GM10248 (cell line): ENCODE measurements at places on chromosomes 1 and 21.
A peak's percentile ranks its signal among the peaks of the same experiment; 100 is the strongest.

- no peak for DNase-seq
Observed at GRCh38 chr1:38250356-38250755, 203.8 kb upstream of the POU3F1 start.

DNA sequence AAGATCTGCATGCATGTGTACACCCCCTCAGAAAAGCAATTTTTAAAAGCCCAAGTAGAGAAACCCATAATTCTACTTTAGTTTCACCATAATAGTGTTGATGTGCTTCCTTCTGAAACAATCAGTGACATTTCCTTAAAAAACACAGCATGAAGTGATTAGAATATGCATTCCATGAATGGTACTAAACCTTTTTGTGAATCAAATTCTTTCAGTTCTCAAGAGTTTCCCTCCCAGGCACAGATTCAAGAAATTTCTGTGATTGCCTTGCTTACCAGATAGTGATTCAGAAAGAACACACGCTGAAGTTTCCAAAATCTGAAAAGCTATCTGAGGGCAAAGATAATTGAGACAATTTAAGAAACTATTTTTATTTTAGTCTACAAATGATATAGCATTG is 136.4 kb upstream of the ADGRL2 start:
- DNase-seq = no peak

DNA sequence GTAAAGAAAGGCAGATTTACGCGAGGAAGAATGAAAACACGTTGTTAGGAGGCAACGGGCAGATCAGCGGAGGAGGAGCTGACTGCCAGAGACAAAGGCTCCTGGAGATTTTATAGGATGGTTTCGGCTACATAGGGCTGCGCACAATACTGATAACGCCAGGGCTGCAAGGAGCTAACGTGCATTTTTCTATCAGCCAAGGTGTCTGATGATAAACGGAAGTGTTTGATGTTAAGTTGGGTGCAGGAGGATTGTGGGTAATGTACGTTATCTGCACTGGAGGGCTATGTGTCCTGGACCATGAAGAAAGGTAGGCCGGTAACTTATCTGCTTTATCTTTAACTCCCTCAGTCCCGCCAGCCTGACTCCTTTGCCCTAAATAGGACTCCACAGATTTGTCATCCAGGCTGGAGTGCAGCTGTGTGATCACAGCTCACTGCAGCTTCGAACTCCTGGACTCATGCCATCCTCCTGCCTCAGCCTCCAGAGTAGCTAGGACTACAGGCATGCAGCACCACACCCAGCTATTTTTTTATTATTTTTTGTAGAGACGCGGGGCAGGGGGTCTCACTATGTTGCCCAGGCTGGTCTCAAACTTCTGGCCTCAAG is 29.6 kb downstream of the SETD4 start:
- no peak for DNase-seq

DNA sequence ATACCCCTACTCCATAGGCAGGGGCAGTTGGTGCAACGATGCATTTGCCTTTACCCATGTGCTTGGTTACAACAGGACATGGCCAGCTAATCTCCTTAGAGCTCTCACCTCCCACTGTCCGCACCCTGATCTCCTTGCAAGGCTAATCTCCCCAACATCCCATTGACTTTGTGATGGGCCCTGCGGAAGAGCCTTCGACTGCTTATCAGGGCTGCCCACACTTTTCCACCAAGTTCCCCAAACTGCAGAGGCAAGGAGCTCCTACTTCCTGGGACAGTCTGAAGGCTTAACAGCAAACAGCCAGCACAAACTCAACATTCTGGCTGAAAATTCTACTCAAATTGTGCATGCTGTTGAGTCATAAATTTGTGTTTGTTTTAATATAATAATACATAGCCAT is 36.0 kb downstream of the C1orf94 start:
- no peak for DNase-seq

DNA sequence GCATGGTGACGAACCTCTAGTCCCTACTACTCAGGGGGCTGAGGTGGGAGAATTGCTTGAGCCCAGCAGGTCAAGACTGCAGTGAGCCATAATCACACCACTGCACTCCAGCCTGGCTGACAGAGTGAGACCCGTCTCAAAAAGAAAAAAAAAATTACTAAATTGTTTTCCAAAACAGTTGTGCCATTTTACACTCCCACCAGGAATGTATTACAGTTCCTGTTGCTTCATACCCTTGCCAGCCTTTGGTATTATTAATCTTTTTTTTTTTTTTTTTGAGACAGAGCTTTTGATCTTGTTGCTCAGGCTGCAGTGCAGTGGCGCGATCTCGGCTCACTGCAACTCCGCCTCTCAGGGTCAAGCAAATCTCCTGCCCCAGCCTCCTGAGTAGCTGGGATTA is 55.9 kb downstream of the RPS6KA1 start:
- no peak for DNase-seq

DNA sequence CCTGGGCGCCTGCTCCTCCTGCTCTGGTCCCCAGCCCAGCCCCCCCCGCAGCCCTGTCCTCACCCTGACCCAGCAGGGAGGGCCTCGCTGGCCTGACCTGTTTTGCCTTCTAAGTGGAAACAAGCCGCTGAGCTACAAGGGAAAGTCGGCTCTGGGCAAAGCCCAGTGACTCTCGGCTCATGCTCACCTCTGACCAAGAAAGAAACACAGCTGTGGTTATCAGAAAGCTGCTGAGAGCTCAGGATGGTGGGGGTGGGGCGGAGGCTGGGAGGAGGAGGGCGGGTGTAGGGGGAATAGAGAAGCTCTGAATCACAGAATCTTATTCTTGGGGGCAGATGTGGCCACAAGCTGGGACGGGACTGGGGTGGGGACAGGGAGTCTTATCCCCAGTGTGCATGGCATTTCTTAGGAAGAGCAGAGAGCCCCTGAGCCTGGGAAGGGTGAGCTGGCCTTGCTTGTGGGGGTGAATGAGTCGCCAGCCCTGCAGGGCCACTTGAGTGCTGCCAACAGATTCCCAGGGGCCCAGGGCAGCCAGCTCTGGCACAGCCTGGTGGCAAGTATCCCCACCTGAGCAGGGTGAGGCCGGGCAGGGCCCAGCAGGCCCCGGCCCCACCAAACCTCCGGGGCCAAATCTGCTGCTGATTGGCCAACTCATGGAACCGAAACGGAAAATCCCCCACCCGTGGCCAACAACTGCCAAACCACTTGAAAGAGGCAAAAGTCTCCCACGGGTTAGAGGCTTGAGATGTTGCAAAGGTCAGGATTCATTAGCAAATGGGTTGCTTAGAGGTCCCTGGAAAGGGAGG is 120.6 kb downstream of the SPSB1 start:
- peak; percentile 90 for DNase-seq

DNA sequence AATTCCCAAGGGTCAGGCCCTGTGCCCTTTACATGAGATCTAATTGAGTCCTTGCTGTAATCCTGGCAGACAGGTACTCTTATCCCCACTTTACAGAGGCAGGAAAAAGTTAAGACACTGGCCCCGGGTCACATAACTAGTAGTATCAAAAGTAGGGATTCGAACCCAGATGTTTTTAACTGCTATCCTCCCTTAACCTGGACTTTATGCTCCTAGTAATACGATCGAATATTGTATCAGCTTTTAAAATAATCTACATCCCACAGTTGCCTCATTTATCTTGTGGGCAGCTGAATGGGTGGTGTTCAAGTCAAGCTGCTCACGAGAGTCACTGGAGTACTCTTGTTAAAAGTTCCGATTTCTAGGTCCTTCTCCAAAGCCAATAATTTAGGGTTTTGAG is 25.5 kb upstream of the TMEM51 start:
- DNase-seq = no peak

GRCh38 chr1:243264717-243265116 is 8.9 kb downstream of the SDCCAG8 start:
- DNase-seq = no peak

GRCh38 chr1:156657741-156658319 is 15.9 kb downstream of the BCAN start:
- no peak for DNase-seq

DNA sequence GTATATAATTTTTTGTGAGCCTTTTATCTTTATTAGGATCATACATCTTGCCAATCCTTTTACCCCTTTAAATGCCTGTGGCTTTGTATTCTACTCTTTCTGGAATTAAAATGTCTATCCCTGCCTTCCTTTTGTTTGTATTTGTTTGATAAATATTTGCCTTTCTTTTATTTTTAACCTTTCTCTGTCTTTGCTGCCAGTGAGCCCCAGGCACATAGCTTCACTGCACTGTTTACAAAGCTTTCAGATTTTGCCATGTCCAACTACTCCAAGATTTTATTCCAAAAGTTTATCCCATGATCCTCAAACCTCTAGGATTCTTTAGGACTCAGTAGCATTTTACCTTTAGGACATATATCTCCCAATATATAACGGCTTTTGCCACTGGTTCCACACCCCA is 281.2 kb downstream of the PAPPA2 start:
- no peak for DNase-seq

- DNase-seq = no peak
Observed at GRCh38 chr1:210688512-210689234, 360.0 kb downstream of the HHAT start.

DNA sequence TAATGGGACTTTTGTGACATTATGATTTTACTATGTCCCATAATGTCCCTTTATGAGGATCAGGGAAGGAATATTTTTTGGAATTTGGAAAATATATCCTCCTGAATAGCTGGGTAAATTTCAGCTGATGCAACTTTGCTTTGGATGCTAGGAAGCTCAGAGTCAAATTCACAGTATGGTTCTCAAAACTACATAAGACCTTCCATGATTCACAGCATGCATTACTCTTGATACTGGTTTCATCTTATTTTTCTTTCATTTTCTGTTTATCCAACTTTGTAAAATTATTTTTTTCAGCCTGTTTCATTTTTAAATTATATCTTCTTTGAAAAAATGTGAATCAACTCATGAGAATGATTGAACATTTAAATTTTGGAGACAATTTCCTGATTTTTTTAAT is 160.2 kb downstream of the ATP6V1G3 start:
- no peak for DNase-seq

- DNase-seq = no peak
Observed at GRCh38 chr1:216606047-216606637, 117.1 kb downstream of the ESRRG start.

GRCh38 chr1:205800981-205801703 is 11.9 kb downstream of the SLC41A1 start:
- no peak for DNase-seq

DNA sequence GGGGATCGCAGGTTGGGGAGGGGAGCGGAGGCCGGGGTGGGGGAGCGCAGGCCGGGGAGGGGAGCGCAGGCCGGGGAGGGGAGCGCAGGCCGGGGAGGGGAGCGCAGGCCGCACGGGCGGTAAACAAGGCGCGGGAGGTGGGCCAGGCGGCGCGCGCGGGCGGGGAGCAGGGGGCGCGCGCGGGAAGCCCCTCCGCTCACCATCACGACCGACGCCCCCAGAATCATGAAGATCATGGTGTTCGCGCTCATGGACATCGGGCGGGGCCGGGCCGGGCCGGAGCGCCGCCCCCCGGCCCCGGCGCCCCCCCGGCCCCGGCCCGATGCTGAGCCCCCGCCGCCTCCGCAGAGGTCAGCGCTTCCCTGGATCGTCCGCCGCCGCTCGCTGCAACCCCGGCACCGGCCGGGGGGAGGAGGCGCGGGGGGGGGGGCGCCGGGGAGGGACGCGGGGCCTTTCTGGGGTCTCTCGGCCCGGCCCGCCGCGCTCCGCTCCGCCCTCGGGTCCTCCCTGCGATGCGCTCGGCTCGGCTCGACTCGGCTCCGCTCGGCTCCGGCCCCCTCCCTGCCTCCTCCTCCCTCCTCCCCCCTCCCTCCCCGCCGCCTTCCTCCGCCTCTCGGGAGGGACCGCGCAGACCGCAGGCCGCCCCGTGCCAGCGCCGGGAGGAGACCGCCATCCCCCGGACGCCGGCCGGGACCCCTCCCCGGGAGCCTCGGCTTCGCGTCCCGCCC is at the start of gene TMEM240:
Gene TMEM240 (minus strand): TSS at position 535 of the 728 bp plus-strand sequence. CDS start 278 bp downstream, at position 257.
- peak; percentile 71 for DNase-seq

DNA sequence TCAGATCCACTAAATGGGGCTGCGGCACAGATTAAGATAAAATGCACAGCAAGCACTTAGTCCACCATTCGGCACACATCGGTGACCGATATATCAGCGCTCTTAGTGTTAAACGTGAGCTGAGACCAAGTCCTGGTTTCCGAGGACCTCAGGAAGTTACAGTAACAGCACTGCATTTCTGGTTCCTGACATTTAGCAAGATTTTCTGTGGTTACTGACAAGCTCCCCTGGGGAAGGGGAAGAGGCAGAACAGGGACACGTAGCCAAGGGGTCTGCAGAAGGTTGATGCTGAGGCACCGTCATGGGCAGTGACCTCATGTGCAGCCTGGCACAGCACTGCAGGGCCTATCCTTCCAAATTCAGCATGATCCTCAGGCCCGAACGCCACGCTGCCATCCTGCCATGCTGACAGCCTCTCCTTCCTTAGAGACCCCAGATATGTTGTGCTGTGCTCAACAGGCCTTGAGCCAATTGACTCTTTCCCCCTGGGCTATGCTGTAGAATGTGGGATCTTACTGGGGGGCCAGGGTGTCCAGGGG is 13.4 kb upstream of the PEF1 start:
- DNase-seq = no peak

- peak; percentile 92 for DNase-seq
Observed at GRCh38 chr21:41953831-41954653, at the start of gene C2CD2. Gene C2CD2 (minus strand): TSS chr21:41954018. CDS start chr21:41953648, 370 bp downstream.

DNA sequence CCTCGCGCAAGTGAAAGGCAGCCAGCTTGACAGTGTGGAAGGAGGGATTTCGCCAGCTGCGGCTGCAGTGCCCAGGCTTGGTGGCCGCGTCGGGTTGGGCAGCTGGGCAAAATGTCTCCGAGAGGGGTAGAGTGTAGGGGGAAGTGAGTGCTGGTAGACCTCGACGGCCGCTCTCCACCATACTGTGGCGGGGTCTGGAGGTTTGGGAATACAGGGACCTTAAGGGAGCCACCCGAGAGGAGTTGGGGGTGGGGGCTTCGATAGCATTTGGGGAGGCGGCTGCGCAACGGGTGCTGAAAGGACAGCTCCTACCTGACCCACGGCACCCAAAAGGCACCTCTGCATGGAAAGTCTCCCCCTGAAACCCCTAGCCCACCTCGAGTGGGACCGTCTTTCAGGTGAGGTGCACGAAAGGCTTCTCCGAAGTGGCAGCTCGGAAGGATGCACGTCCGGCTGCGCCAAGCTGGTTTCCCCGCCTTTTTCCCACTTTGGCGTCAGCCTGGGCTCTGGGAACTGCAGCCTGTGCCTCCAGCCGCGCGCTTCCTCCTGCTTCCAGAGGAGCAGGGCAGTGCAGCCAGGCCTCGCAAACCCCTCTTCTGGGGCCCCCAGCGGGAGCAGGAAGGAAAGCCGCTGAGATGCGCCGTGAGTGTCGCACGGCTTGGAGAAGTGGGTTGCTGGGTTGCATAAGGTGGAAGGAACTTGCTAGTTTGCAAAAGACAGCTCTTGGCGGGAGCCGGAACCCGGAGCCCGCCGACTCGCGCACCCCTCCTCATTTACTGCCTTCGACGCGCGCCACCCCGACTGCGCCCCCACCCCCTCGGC is 531 bp upstream of the HMGN2 start:
- DNase-seq = peak; percentile 51

DNA sequence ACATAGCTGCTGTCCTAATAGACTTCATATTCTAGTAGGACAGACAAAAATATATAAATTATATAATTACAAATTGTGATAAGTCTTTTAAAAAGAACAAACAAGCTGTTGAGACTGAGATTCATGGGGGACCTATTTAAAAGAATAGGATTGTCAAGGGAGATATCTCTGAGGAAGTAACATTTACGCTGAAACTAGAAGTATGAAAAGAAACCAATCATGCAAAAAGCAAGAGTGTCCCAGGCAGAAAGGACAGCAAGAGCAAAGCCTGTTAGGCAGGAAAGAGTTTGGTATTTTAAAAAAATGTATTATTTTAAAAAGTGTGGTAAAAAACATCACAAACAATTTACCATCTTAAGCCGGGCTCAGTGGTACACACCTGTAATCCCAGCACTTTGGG is 9.1 kb upstream of the METTL13 start:
- peak; percentile 27 for DNase-seq
